Body of pancreas (tissue), 4 donors: ENCODE measurements at places on chromosomes 7 and 10. TPM values are rescaled to one million over a fixed set of nuclear protein-coding genes. Genes with fewer than 3 reads are reported as not detected.

BTBD16 gene
- not detected for total RNA-seq

LHFPL3 gene
- not detected for total RNA-seq

STAM gene
- 15.5 TPM for total RNA-seq

IFIT2 gene
- 1.6 TPM for total RNA-seq

LYZL2 gene
- total RNA-seq, result not detected

PHF14 gene
- total RNA-seq, result 28.3 TPM

LIPK gene
- not detected for total RNA-seq

ZPBP gene
- not detected for total RNA-seq

DNA sequence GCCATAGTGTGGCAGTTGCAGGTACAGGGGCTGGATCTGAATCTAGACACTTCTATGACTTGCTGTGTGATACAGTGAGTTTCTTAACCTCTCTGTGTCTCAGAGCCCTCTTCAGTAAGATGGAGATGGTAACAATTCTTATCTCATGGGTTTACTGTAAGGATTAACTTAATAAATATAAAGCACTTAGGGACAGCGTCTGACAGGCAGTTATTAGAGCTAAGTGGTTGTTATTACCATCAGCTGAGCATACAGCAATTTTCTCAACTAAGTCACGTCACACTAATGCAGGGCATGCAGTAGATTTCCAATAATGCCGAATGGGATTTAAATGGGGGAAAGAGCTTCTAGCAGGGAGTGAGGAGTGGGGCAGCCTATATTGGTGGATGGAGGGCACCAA is 162.6 kb downstream of the SH2D4B start:
- H3K36me3 ChIP-seq, result no peaks in the 10 kb centered on the region
- no peak for DNase-seq
- no peak overlapping the region for H3K27ac ChIP-seq
- no peaks in the 10 kb centered on the region for H3K27me3 ChIP-seq
- H3K4me1 ChIP-seq, result no peaks in the 10 kb centered on the region

- H3K27ac ChIP-seq, result no peak overlapping the region
- H3K4me1 ChIP-seq, result no peaks in the 10 kb centered on the region
These were observed 59.7 kb downstream of the IGF2BP3 start for GRCh38 chr7:23410446-23411183.

DNA sequence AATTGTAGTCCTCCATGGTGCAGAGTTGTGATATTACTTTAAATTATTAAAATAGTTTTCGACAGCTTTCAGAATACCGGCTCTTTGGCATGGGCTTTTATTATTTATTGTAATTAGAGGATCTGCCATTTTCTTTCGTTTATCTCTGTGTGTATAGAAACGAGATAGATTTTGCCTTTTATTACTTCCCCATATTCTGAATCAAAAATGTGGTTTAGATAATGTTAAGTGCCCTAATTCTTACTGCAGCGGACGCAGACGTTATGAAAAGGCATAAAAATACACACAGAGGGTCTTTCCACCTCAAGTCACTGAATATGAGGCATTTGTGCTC is 1.9 kb upstream of the ARID5B start:
- no peak overlapping the region for H3K4me3 ChIP-seq
- no peaks in the 10 kb centered on the region for H3K36me3 ChIP-seq
- H3K4me1 ChIP-seq, result peaks cover 35% of the 10 kb centered on the region
- H3K27ac ChIP-seq, result peak overlapping the region; percentile 28
- no peaks in the 10 kb centered on the region for H3K27me3 ChIP-seq
- no peak for DNase-seq

GRCh38 chr10:42987575-42987974 is 89.3 kb upstream of the RET start:
- no peak for DNase-seq
- no peaks in the 10 kb centered on the region for H3K36me3 ChIP-seq
- no peaks in the 10 kb centered on the region for H3K4me1 ChIP-seq
- no peak overlapping the region for H3K4me3 ChIP-seq
- no peaks in the 10 kb centered on the region for H3K27me3 ChIP-seq

- H3K27me3 ChIP-seq, result no peaks in the 10 kb centered on the region
- no peak overlapping the region for H3K4me3 ChIP-seq
- DNase-seq, result no peak
- no peak overlapping the region for H3K27ac ChIP-seq
- H3K4me1 ChIP-seq, result no peaks in the 10 kb centered on the region
These were observed 20.9 kb upstream of the CYP51A1 start for GRCh38 chr7:92155108-92155739.

- DNase-seq, result no peak
- no peaks in the 10 kb centered on the region for H3K27me3 ChIP-seq
- H3K4me3 ChIP-seq, result no peak overlapping the region
- peaks cover 10% of the 10 kb centered on the region for H3K4me1 ChIP-seq
These were observed 2.3 kb upstream of the FHIP2A start for GRCh38 chr10:114819322-114819721.

GRCh38 chr10:65570143-65571010 is 1355.5 kb upstream of the LRRTM3 start:
- DNase-seq, result peak; percentile 53
- peak overlapping the region; percentile 36 for H3K4me3 ChIP-seq
- H3K27ac ChIP-seq, result peak overlapping the region; percentile 40
- no peaks in the 10 kb centered on the region for H3K4me1 ChIP-seq
- H3K27me3 ChIP-seq, result no peaks in the 10 kb centered on the region

- H3K4me3 ChIP-seq, result no peak overlapping the region
- H3K36me3 ChIP-seq, result no peaks in the 10 kb centered on the region
- H3K4me1 ChIP-seq, result peaks cover 47% of the 10 kb centered on the region
- peak; percentile 70 for DNase-seq
These were observed 24.1 kb upstream of the PNLIP start for GRCh38 chr10:116521424-116522290.

- no peak for DNase-seq
- H3K36me3 ChIP-seq, result no peaks in the 10 kb centered on the region
- H3K4me3 ChIP-seq, result no peak overlapping the region
These were observed 24.3 kb downstream of the CSTF2T start for GRCh38 chr10:51675088-51675487.

- peaks cover 45% of the 10 kb centered on the region for H3K4me1 ChIP-seq
- H3K27me3 ChIP-seq, result peaks cover 79% of the 10 kb centered on the region
- H3K36me3 ChIP-seq, result no peaks in the 10 kb centered on the region
- peak; percentile 52 for DNase-seq
- H3K27ac ChIP-seq, result no peak within 1 kb of the TSS
These were observed at the start of gene HOXA6 for GRCh38 chr7:27147199-27148030. Gene HOXA6, minus strand, starts transcription at chr7:27147774. Its CDS starts 25 bp downstream, at chr7:27147749.

GRCh38 chr10:19783721-19784120 is 32.5 kb upstream of the PLXDC2 start:
- H3K27ac ChIP-seq, result no peak overlapping the region
- DNase-seq, result no peak
- H3K4me3 ChIP-seq, result no peak overlapping the region
- H3K36me3 ChIP-seq, result no peaks in the 10 kb centered on the region

- DNase-seq, result no peak
- H3K36me3 ChIP-seq, result no peaks in the 10 kb centered on the region
- H3K27me3 ChIP-seq, result no peaks in the 10 kb centered on the region
- H3K27ac ChIP-seq, result no peak overlapping the region
- H3K4me3 ChIP-seq, result no peak overlapping the region
These were observed 10.9 kb downstream of the CTTNBP2 start for GRCh38 chr7:117862378-117862777.

DNA sequence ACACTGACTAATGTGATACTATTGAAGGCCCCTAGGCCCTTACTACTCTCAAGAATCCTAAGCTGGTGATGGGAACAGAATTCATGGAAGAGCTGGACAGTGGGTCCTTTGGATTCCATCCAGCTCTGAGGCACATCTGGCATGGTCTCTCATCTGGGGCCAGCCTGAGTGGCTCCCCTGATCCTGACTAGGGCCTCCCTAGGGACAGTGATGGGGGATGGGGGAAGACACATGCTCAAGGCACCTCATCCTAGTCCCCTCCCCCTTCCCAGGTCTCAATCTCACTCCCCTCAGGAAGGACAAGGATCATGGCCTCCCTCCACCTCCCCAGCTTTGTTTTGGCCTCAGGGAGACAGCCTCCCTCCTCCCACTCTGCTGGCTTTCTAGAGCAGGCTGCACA is 1.8 kb downstream of the KCNIP2 start:
- H3K27ac ChIP-seq, result no peak overlapping the region
- peaks cover 30% of the 10 kb centered on the region for H3K4me1 ChIP-seq
- DNase-seq, result no peak
- H3K4me3 ChIP-seq, result no peak overlapping the region
- no peaks in the 10 kb centered on the region for H3K36me3 ChIP-seq
- H3K27me3 ChIP-seq, result no peaks in the 10 kb centered on the region
